ENCODE measurements at places on chromosomes 12 and 14. TPM values are rescaled to one million over a fixed set of nuclear protein-coding genes. Genes with fewer than 3 reads are reported as not detected.

The CIT gene
- not detected for polyA plus RNA-seq

The OTOGL gene
- not detected for polyA plus RNA-seq

The SLC25A21 gene
- polyA plus RNA-seq: not detected

The SMOC1 gene
- not detected for polyA plus RNA-seq

The SMIM41 gene
- polyA plus RNA-seq: not detected

The PIK3C2G gene
- polyA plus RNA-seq: not detected

The TCL1A gene
- 4.9 TPM for polyA plus RNA-seq

The GLIPR1L1 gene
- not detected for polyA plus RNA-seq

The AQP2 gene
- not detected for polyA plus RNA-seq

The MSRB3 gene
- polyA plus RNA-seq: not detected

The C3AR1 gene
- 0.53 TPM for polyA plus RNA-seq

The PMCH gene
- not detected for polyA plus RNA-seq

The PTPN21 gene
- polyA plus RNA-seq: not detected

The SLC10A1 gene
- not detected for polyA plus RNA-seq

The SDSL gene
- polyA plus RNA-seq: 0.43 TPM

The TMEM179 gene
- not detected for polyA plus RNA-seq

The ERP27 gene
- 1.9 TPM for polyA plus RNA-seq

The ERBB3 gene
- 0.83 TPM for polyA plus RNA-seq

The GPR137C gene
- polyA plus RNA-seq: not detected

The TAS2R8 gene
- not detected for polyA plus RNA-seq

Data from IgD-negative memory B cell (primary cell).